T follicular helper cell (primary cell): ENCODE measurements at places on chromosomes 6 and 20.
A peak's percentile ranks its signal among the peaks of the same experiment; 100 is the strongest.

- DNase-seq, result no peak
Measured at GRCh38 chr20:13533946-13534345, 104.8 kb downstream of the TASP1 start.

GRCh38 chr6:47465117-47465516 is 12.5 kb upstream of the CD2AP start:
- no peak for DNase-seq

- DNase-seq, result no peak
Measured at GRCh38 chr6:76684875-76685274, 612.4 kb upstream of the IMPG1 start.

GRCh38 chr6:30814146-30815040 is 69.9 kb upstream of the DDR1 start:
- peak; percentile 10 for DNase-seq
